Activated T-cell treated with anti-CD3 and anti-CD28 coated beads, Interleukin-2, amount 50 U/mL, for 24 hours (primary cell): ENCODE measurements at places on chromosomes 13 and 19.

DNA sequence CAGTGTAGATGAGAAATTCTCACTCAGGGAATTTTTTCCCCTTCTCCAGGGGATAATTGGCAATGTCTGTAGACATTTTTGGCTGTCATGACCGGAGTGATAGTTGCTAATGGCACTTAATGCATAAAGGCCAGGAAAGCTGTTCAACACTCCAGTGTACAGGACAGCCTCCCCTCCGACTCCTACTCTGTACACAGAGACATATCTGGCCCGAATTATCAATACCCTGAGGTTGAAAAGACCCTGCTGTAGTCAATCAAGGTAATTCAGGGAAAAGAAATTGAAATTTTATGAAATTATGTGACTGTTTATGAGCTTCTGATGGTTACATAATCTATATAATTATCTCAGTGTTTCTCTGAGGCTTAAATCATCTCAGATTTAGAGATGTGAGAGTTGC is 720.7 kb downstream of the OLFM4 start:
- DNase-seq = no peak

DNA sequence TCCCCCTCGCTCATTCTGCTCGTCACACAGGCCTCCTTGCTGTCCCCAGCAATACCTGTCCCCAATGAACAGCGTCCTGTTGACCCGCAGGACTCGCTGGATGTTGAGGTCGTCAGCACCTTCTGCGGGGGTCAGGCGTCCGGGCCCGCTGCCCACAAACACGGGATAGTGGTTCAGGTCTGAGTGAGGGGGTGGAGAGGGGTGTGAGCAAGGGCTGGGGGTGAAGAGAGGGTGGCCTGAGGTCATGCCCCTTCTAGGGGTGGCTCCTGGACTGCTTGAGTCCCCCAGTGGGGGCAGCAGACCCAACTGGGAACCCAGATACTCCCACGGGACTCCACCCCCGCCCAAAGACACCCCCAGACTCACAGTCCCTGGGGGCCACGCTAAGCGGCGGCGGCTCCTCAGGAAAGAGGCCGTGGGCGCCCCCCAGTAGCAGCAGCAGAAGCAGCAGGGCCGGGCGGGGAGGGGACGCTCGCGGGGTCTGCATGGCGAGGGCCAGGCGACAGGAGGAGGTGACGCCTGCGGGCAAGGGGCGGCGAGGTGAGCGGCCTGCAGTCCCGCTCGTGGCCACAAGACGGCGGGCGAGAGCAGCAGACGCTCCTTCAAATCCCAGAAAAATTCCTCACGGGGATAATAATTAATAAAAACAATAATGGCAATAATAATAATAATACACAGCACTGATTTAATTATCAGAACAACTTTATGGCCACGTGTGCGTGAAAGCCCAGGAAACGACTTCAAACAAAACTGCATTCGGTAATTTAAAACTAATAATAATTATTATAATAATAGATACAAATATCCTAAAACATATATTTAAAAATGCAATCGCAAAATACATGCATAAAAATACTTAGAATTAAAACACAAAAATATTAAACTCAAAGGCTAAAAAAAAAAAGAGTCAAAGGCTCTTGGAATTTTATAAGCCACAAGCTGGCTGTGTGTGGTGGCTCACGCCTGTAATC is 1.2 kb downstream of the SEMA6B start:
- peak; percentile 60 for DNase-seq

DNA sequence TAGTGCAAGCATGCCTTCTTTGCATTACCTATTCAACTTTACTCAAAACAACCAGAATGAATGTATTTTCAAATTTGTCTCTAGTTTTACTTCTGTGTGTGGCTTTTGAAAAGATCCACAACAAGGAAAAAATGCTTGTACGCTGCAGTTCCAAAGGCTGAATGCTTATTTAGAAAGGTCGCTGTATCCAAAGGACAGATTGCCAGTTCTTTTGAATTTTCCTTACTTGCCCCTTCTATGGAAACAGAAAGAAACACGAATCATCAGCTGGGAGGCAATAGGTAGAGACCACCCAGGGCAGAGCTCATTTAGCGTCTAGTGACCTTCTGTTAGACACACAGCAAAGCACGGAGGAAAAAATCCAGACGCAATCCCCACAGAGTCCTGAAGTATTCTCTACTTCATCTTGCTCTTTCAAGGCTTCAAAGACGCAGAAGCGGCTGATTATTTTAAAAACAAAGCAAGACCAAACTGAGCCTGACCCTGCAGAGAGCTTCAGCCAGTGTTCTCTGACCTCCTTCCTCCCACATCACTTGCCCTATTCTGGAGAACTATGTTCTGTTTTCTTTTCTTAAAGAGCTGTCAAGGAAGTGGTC is 674.6 kb upstream of the SGCG start:
- no peak for DNase-seq

DNA sequence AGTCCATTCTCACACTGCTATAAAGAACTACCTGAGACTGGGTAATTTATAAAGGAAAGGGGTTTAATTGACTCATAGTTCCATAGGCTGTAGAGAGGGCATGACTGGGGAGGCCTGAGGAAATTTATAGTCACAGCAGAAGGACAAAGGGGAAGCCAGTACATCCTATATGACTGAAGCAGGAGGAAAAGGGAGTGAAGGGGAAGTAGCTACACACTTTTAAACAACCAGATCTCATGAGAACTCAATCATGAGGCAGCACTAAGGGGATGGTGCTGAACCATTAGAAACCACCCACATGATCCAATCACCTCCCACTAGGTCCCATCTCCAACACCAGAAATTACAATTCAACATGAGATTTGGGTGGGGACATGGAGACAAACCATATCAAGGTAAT is 209.1 kb downstream of the DIAPH3 start:
- no peak for DNase-seq

GRCh38 chr19:1259876-1260748 is 9.0 kb upstream of the CIRBP start:
- no peak for DNase-seq
